ENCODE measurements at places on chromosomes 16 and 17. TPM values are rescaled to one million over a fixed set of nuclear protein-coding genes. Genes with fewer than 3 reads are reported as not detected.
A peak's percentile ranks its signal among the peaks of the same experiment; 100 is the strongest.

TLCD2 gene
- 11.1 TPM for total RNA-seq

SYNGR2 gene
- total RNA-seq = 55.0 TPM

SERPINF2 gene
- 6.3 TPM for total RNA-seq

C1QTNF1 gene
- 90.6 TPM for total RNA-seq

CYGB gene
- total RNA-seq = 46.9 TPM

PSMB3 gene
- total RNA-seq = 143 TPM

TPSD1 gene
- total RNA-seq = 6.3 TPM

SLC4A1 gene
- not detected for total RNA-seq

HBA2 gene
- total RNA-seq = 33.3 TPM

ABCC11 gene
- not detected for total RNA-seq

UNC13D gene
- total RNA-seq = 14.7 TPM

NHERF2 gene
- 61.2 TPM for total RNA-seq

DOC2B gene
- 18.4 TPM for total RNA-seq

DNA sequence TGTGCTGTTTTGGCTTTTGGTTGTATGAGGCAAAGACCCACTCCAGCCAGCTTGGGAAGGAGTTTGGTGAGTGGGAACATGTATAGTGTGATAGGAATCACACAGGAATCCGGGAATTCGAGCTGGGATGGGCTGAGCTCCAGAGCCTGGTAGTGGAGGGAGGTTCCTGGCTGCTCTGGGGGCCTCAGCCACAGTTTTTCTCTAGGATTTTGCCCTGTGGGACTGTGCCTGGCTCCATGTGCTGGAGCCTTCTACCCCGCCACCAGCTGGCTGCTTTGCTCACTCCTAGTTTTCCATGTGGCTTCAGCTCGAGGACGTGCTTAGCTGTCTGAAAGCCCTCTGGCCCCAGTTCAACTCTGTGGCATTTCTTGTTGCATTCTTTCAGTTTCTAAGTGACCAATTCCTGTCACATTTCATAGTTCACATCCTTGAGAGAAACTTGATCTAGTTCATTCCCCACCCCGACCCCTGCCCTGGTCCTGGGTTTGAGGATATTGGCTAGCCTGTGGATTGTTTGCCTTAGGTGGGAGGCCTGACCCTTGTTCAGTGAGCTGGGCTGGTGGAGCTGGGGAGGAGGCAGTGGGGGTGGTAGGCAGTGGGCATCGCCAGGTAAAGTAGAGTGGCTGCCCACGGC, 5.0 kb downstream of the SEC14L1 start:
- peak; percentile 39 for DNase-seq

- no peak for DNase-seq
Observed at GRCh38 chr16:73049511-73049910, 1.6 kb upstream of the ZFHX3 start.

- DNase-seq = no peak
Observed at GRCh38 chr16:68749432-68749831, 12.3 kb downstream of the CDH1 start.

DNA sequence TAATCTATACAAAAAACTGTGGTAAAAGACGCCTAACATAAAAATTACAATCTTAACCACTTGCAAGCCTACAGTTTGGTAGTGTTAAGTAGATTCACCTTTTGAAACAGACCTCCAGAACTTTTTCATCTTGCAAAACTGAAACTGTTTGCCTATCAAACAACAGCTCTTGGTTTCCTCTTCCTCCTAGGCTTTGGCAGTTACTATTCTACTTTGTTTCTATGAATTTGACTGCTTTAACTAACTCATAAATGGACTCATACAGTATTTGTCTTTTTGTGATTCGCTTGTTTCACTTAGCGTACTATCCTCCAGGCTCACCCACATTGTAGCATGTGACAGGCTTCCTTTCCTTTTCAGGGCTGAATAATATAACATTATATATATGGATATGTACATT, 97.0 kb downstream of the PRKCA start:
- no peak for DNase-seq

GRCh38 chr16:16045296-16045695, 95.9 kb downstream of the ABCC1 start:
- no peak for DNase-seq

GRCh38 chr17:61856035-61856434, 7.3 kb downstream of the BRIP1 start:
- no peak for DNase-seq

DNA sequence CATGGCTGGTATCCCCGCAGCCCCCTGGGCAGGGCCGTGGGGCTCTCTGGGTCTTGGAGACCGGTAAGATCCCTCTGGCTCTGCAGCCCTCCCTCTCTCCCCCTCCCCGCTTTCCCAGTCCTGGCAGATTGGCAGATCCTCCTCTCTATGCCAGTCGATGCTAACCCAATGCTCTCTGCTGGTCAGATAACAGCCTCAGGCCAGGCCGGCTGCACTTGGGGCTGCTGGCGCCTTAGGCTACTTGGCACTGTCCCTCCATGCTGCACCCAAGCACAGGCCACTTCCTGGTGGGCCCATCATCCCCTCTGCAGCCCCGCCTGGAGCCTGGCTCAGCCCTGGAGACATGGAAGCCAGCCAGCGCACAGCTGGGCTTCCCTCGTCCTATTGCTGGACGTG, 81.7 kb downstream of the RTN4RL1 start:
- DNase-seq = no peak

- DNase-seq = no peak
Observed at GRCh38 chr17:2180768-2181167, 122.8 kb downstream of the SMG6 start.

DNA sequence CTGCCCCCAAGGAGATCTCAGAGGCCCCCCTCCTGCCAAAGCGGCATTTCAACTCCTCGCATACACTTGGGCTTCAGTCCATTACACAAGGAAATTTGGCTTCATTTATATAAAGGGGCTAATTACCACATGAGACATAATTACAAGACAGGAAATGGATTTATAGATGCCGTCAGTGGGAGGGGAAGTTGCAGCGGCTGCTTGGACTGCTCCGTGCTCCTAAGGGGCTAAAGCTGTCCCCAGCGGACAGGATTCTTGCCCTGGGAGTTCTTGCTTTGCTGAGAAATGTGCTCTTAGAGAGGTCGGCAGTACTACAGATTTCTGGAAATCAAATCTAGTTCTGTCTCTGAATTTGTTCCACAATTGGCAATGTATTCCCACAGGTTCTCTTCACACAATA, 57.2 kb upstream of the NLK start:
- no peak for DNase-seq

GRCh38 chr17:40095944-40096791, 4.2 kb downstream of the NR1D1 start:
- DNase-seq = peak; percentile 66

DNA sequence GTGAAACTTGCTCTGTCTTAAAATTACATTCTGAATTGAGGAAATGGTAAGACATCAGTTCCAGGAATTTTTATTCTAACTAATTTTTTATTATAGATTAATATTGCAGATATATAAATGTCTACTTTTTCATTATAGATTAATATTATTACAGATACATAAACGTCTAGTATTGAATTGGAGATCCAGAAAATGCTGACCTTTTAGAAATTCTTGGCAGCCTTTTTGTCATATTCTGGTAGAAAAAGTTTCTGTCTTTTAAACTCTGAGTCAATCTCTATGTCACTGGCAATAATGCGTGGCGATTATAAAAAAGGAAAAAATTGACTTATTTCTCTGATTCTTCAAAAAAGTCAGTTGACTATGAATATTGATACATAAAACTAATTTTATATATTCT, 8.7 kb downstream of the ERCC4 start:
- no peak for DNase-seq

DNA sequence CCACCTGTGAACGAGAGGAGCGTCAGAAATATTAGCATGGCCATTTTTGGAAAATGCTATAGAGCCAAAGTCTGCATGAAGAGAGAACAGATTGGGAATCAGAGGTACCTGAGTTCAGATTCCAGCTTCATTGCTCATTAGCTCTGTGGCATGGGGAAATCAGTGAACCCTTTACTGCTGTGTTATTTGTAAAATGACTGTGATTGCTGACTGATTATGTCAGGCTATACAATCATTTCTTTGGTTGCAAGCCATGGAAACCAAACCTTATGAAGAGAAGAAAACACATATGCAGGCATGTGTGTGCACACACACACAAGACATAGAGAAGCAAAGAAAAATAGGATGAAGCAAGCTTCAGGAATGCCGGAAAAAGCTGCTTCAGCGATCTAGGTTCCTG, 101.4 kb upstream of the HSBP1 start:
- DNase-seq = no peak

- DNase-seq = no peak
Observed at GRCh38 chr17:46817151-46817900, 1.2 kb downstream of the WNT3 start.

DNA sequence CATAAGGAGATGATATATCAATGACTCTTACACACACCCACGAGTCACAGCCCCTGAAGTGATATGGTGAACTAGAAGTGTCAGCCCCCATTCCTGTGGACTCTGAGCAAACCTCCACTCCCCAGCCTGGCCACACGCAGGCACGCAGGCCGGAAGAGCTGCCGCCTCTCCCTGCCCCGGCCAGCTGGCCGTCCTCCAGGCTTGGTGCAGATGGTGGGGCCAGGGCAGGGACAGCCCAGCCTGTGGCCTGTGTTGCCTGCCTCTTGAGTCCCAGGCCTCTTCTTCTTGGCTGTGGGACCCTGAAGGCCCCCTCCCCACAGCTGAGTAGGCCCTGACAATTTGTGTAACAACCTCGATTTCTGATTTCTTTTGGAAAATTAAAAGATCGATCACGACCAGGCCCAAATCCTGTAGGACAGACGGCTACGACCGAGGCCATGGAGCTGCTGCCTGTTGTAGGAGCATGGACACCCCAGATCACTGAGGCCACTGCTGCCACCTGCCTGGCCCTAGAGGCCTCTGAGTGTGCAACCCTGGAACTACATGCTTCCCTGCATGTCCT, 10.0 kb upstream of the MPRIP start:
- DNase-seq = no peak

GRCh38 chr17:28983286-28984230, 22.3 kb downstream of the SEZ6 start:
- DNase-seq = no peak

DNA sequence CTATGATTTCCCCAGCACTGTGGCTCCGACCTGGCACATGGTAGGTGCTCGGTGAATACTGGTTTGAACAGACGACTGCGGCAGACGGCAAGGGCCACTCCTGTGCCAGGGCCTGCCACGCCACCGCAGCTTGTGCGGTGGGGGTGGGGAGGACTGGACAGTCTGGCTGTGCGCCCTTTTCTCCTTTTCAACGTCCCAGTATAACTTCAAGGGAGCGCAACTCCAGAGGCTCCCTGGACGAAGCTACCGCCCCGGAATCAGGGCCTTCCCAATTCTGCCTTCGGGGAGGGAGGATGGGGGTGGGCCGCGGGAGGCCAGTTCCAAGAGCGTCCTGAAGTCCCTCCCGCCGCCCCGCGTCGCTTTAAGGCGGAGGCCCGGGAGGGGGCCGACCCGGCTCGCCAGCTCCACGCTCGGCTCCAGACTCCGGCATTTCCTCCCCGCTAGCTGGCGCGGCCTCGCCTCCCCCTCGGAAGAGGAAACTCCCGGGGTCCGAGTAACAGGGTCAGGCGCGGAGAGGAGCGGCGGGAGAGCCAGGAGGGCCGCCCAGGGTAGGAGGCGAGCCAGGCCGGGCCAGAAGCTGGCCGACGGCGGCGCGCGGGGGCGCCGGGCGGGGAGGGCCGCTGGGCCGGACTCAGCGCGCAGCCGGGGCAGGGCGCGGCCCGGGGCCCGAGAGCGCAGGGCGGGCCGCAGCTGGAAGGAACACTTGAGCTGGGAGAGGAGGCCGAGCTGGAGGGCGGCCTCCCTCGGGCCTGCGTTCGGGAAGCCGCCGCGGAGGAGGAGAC, at the start of gene ITPRIPL2:
ITPRIPL2 (plus strand) TSS at position 388 of the 782 bp plus-strand sequence. CDS start 498 bp downstream, outside the sequence.
- peak; percentile 74 for DNase-seq

GRCh38 chr17:6548034-6548433, 8.3 kb downstream of the PITPNM3 start:
- no peak for DNase-seq

- no peak for DNase-seq
Observed at GRCh38 chr17:69284646-69285045, 42.3 kb downstream of the ABCA5 start.

DNA sequence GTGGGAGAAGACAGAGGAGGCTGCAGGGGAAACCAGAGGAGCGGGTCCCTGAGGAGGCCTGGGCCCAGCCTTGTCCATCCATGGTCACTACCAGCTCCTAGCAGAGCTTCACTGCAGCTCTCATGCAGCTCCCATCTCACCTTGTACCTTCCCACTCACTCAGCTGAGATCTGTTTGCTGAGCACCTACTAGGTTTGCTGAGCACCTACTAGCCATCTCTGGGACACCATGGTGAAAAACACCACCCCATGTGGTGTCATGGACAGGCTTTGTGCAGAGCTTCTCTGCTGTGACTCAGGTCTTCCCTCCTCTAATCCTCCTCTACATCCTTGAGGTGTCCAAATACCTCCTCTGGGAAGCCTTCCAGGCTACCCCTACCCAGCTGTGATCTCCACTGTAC, 58.6 kb downstream of the ENGASE start:
- DNase-seq = no peak

GRCh38 chr16:25064937-25065336, 46.6 kb upstream of the LCMT1 start:
- DNase-seq = no peak

- DNase-seq = no peak
Observed at GRCh38 chr16:24257958-24258357, 1.8 kb downstream of the CACNG3 start.

DNA sequence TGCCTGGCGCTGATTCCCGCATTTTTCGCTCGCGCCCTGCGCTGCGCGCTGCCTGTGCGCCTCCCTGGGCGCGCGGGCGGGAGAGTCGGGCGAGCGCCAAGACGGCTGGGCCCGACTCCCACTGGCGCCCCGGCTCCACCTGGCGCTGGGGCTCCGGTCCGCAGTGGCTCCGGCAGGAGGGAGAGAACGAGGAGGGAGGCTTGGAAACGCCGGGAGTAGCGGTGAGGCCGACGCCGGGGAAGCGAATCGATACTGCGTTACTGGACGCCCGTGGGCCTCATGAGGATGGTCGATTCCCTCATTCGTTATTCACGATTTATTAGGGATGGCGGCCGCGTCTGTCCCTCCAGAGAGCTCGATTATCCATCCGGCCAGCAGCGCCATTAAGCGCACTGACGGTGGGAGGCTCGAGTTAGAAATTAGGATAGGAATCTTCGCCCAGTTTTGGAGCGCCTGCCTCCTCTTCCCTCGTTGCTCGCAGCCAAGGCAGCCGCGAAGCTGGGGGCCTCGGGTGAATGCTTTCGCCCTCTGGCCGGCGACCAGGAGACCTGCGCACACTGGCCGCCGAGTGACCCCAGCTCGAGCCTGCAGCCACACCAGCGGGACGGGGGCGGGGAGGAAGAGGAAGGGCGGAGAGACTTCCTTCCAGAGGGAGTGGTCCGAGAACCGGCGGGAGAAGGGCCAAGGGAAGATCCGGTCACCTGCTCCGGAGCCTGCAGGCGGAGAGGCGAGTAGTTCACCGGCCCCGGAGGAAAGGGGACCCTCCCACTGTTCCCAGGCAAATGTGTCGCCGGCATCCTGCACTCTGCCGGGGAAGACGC, 1.3 kb upstream of the PCGF2 start:
- DNase-seq = peak; percentile 79

DNA sequence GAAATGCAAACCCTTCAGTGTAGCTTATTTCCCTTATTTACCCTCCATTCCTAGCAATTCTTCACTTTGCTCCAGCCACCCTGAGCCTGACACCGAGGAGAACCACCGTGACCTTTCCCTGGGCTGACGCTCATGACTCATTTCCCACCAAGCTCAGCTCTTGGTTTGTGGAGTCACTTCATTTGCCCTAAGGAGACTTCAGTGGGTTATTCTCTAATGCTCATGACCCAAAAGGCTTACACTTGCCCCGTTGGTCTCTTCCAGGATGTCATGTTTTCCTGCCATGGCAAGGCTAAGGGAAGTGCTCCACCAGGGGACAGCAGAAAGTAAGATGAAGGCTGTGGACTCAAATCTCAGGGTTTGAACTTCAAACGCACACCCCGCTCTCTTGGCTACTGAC, 161.0 kb downstream of the CBLN1 start:
- no peak for DNase-seq
